Activated T-cell treated with anti-CD3 and anti-CD28 coated beads, Interleukin-2, amount 50 U/mL, for 1 hour (primary cell): ENCODE measurements at places on chromosomes 5 and 9.

DNA sequence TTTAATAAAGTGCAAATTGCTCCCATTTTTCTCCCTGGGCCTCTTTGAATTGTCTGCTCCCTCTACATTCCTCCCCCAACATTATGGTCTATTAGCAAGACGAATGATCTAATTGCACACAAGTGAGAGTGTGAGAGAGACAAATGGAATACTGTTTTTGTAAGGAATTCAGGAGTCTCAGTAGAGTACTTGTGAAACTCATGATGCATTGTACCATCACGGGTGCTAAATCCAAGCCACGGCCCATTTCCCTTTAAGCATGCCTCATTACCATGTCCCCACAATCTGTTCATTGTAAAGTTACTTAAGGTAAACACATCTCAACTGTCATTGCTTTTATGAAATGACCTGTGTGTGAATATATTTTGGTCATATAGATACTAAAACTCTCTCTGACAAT is 62.8 kb downstream of the CD180 start:
- no peak for DNase-seq

GRCh38 chr5:36945687-36946086 is 69.1 kb downstream of the NIPBL start:
- DNase-seq = no peak

DNA sequence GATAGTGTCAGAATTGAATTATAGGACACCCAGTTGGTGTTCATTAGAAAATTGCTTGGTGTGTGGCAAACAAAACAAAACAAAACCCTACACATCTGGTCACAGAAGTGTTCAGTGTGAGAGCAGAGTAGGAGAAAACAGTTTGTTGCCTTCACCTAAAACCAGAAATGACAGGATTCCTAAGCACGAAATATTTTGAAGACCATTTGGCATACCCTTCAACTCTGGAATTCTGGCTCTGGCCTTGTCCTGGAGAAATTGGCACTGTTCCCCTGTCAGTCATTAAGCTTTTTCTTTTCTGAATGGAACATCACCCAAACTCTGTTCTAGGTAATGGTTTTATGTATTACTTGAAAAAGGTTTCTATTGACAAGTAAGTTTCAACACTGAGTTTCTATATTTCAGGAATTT is 110.2 kb upstream of the PCA3 start:
- no peak for DNase-seq

DNA sequence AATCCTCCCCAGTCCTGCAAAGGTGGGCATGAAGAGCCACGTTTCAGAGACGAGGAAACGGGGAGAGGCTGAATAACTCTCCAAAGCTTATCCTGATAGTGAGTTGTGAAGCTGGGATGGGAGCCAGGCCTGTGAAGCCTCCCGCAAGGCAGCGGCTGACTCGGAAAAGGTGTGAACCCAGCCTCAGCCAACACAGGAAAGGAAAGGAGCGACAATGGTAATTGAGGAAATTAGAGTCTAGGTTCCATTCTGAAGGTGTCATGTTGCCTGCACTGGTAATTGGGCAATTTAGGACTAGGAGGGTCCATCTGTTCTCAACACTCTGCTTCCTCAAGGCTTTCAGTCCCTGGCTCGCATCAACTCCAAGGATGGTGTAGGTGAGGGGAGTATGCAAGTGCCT is 83.4 kb downstream of the LIFR start:
- no peak for DNase-seq

DNA sequence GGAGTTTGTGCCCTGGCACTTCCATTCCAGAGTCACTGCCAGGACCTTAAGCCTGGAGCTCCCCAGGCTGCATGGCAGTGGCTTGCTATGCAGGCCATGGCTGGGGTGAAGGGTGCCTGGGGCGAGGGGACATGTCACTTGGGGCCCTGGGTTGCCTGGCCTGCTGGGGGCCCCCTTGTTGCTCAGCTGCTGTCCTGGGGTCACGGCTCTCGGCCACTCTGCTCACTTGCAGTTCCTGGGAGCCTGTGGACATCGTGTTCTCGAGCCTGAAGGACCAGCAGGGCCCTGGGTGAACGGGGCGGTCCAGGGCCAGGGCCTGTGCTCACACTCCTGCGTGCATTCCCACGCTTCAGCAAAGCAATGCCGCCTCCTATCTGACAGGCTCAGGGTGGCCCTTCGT is 14.5 kb upstream of the SLC2A6 start:
- DNase-seq = no peak

DNA sequence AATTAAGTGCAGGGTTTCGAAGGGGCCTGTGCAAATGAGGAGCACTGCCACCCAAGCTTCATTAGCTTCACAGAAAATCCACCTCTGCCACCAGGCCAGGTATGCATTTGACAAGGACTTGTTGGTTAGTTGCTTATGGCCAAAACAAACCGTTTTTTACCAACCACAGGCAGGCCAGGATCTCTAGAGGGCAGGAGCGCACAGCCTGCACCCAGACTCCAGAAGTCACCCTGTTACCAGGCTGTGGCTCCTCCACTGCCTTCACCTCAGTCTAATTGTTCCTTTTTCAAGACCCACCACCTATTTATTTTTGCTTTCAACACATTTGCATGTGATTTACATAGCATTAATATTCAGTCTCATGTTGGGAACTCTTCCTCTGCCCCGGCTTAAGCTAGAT is 78.3 kb upstream of the HSPA9 start:
- DNase-seq = no peak

DNA sequence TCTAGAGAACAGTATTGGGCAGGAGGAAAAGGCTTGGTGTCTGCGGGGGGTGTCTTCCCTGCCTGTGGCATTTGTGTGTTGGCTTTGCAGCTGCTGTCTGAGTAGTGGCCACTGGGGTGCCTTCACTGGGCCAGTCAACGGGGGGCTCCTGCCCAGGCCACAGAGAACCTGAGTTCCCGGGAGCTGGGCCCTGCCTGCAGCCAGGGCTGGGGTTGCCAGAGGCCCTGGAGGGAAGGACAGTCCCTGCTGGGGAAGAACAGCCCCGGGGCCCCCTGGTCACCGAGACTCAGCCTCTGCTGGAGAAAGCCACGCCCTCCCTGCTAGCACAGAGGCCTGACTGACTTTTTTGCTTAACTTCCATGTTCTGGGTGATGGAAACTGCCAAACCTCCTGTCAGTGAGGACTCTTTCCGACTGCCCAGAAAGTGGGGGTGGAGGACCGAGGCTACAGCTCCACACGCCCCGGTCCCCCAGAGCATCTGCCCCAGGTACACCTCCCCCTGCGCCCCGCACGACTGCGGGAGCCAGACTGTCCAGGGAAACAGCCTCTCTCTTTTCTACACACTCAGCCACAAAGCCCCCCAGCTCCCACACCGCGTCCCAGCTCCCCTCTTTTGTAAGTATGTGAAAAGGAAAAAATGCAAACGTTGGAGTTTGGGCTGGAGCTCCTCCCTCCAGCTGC is 133.4 kb downstream of the DAB2IP start:
- no peak for DNase-seq

DNA sequence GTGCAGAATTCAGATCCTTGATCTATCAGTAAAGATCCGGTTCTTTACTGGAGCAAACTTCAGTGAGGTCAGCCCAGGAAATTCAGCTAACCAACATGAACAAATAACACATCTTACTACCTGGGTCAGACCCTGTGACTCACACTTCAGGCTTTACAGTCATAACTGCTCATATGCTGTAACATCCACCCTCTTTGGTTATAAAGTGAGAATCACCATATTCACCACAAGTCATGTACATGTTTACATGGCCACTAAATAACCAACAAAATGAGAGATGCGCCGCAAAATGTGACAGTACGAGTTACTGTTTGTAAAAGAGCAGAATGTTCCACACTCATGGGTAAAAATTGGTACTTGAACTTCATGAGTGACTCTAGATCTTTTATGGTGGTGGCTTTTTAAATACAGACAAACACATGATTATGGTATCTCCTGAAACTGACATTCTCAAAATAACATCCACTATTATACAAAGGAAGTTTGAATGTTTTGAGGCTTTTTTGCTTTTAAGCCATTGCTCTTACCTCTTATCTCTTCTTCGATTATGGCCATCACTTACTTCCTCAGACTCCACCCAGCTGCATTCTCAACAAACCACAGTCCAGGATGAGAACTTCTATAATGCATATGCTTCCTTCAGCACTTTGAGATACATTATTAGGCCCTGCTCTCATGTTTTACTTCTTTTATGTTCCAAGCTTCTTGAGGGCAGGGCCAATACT is 516.6 kb downstream of the RAB3C start:
- DNase-seq = no peak

DNA sequence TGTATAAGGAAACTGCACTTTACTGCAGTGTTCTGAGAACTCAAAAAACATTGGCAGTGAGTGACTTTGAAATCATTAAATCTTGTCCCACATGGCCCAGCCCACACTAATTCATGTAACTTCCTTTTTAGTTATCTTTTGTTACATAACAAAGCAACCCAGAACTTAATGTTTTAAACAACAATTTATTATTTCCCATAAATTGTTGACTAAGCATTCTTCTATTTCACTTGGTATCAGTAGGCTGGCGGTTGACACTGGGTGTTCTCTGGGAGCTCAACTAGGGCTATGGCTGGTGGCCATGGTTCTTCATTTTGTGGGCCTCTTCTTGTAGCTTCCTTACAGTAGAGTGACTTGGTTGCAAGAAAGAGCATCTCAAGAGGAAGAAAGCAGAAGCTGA is 278.4 kb downstream of the RASEF start:
- no peak for DNase-seq

DNA sequence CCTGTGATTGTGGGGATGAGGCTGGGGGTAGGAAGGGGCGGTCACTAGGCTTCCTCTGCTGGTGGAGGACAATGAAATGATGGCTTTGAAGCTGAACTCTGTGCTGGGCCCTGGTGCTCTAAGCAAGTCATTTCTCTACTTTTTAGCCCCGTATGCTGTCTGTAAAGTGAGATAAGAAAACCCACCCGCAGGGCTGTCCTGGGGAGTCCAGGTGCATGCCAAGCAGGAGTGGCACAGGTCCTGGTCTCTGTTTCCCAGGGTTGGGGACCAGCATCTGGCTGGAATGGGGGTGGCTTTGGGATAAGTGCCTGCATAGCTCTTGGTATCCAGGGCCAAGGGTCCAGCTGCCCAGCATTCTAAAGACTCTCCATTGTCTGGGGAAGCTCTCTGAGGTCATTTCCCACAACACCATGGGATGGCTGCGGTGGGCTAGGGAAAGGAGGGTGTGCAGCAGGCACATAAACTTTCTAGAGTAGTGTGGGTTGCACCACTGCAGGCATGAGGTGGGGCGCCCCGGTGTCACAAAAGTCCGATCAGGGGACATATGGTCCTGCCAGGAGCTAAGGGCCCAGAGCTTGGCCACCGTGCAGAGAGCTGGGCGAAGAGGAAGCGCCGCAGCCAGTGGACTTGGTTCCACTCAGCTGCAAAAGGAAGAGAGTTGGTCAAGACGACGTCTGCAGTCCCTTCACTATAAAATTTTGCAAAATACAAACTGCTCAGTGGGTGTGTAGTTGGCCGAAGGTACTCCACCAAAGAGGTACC is 25.6 kb upstream of the GTF3C5 start:
- no peak for DNase-seq

DNA sequence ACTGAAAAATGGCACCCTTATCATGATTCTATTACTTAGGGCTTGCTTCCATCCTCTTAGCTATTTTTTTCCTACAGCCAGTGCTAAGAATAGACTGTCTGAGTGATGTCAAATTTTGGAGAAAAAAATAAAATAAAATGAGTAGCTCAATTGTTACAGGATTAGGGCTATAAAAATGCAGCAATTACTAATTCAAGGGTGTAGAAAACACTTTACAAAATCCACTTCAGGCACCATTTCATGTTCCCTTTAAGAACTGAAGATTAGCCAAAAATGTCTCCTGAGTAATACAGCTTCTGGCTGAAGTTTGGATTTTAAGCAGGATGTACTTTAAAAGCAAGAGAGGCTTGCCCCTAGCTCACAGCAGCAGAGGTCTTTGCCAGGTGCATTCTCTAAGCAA is 240.5 kb upstream of the IRX1 start:
- no peak for DNase-seq

DNA sequence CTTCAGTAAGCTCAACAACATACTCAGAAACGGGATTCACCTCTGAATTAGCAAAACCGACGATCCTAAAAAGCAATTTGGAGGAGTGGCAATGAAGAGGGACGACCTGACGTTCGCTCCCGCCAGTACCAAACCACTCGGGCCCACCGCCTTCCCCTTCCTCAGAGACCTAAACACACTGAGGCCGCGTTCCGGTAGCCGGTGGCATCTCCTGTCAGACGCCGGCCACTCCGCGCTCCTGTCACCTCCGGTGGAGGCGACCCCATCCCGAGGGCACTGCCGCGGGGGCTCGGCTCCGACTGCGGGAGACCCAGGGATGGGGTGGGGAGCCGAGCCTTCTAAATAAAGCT is 617 bp downstream of the PPP6C start:
- no peak for DNase-seq

GRCh38 chr9:132044176-132044875 is 35.3 kb downstream of the MED27 start:
- DNase-seq = no peak

DNA sequence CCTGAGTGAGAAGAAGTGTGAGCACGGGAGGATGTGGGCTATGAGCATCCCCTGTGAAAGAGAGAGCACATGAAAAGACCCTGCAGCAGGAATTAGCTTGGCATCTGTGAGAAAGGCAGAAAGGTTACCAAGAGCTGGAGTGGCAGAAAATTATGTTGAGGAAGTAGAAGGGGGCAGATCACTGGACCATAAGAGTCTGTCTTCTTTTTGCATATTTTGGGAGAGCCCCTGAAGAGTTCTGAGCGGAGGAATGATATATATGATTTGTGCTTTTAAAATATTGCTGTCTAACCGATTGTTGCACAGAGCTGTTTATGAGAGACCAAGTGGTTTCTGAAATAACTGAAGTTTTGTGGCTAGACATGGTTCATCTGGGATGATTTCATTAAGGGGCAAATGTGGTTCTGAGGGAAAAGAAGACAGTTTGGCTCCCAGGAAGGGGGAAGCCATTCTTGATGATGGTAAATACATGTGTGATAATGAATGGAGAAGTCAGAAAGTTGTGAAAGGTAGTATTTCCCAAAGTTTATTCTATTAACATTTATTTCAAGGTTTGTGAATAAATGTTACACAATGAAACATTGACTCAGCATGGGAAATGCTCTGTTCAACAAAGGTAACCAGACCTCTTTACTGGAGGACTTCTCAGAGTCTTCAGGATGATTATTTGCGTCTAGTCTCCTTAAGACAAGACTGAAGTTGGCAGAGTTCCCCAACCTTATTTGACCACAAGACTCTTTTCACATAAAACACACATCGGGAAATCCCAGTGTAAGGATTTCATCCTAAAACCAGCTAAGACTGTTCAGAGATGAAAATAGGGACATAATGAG is 31.5 kb upstream of the ADRB2 start:
- DNase-seq = no peak

- DNase-seq = no peak
Observed at GRCh38 chr5:61534481-61535267, 202.6 kb downstream of the ZSWIM6 start.

- no peak for DNase-seq
Observed at GRCh38 chr5:115463983-115464382, 80.6 kb downstream of the FEM1C start.

- no peak for DNase-seq
Observed at GRCh38 chr5:102875721-102876123, 120.6 kb downstream of the PAM start.

GRCh38 chr5:6868171-6868570 is 154.9 kb downstream of the TENT4A start:
- no peak for DNase-seq

GRCh38 chr9:124766815-124767554 is 4.1 kb downstream of the NR6A1 start:
- no peak for DNase-seq
